NCI-H524 (cell line): ENCODE measurements at places on chromosomes 2 and 18.

DNA sequence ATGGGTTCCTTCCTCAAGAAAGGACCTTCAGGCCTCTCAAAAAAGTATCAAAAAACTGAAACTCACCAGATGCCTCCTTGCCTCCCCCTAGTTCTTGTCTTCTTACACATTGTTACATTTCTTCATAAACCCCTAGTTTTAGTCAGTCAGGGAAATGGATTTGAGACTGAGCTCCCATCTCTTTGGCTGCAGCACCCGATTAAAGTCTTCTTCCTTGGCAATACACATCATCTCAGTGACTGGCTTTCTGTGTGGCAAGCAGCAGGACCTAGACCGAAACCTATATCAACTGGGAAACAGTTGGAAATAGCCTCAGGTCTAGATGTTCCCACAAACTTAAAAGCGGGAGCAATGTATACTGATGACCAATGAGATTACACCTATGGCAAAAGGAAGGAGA, 512.2 kb upstream of the PKDCC start:
- no peak for DNase-seq

GRCh38 chr2:26904839-26905238, 56.9 kb downstream of the DPYSL5 start:
- DNase-seq, result no peak

DNA sequence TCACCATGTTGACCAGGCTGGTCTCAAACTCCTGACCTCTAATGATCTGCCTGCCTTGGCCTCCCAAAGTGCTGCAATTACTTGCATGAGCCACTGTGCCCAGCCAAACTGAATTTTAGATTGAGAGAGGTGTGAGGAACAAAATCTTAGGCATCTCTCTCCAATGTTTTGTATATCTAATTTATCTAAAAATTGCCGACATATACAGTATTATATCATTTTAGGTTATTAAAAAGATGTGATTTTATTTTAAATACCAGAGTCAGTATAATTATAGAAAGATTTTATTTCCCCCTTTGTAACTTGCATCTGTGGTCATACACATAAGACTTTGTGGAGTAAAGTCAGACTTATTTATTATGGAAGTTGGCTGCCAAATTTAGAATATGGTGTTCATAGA, 10.1 kb downstream of the PMS1 start:
- DNase-seq, result no peak

- DNase-seq, result no peak
These were observed 565.9 kb upstream of the ID2 start for GRCh38 chr2:8115966-8116365.

DNA sequence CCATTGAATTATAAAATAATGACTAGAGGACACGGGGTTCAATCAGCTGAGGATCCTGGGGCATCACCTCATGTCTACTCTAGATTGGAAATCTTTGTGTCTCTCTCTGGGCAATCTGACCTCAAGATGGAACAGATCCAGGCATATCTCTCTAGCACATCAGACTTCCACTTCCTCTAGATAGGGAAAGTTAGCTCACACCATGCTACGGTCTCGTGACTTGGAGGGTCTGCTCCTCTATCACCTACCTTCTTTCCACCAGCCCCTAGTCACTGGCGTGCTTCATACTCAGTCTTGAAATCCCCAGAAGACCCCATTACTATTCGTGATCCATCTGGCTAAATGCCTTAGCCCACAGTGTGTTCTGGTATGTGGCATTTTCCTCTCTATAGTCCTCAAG, 148.8 kb downstream of the ANKRD44 start:
- no peak for DNase-seq

DNA sequence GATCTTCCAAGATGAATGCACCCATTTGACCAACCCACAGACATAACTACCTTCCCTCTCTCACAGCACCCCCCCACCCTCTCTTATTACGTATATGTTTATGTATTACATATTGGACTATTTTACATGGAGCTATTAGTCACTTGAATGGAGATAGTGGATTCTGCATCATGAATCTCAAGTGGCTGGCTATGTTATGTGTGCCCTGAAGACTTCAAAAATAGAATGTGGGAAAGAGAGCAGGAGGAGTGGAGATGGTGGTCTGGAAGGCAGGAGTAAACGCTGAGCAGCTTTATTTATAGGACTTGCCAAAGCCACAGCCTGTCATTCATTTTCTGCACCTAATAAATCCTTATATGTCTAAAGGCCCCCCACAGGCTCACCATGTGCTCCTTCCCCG, 4.9 kb downstream of the ANTXR1 start:
- no peak for DNase-seq

DNA sequence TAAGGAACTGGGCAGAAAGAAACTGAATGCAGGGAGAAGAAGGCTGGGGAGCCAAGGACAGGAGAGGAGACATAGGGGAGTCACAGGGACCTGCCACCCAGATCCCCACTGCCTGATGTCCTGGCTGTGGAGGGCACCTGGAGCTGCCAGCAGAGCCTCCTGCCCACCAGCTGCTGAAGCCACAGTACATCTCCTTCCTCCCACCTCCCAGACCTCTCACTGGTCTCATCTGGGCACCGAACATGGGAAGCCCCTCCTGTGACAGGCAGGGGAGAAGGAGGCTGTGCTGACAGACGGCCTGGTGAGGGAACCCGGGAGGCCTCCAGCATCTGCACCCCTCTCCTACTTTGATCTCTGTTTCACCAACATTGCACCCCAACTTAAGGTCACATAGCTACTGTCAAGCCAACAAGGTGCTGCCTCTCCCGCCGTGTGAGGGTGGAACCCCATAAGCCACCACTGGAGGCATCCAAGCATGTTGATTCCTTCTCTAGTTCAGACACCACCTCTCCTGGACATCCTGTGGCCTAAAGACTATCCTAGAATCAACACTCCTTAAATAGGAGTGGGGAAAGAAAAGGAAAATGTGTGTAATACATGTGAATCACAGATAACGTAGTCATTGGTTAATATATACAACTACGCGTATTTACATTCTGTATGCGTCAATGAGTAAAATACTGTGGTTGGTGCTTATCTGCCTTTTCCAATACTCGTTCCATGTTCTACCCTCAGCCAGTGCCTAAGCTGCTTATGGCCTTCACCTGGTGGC, 3.5 kb upstream of the RNPEPL1 start:
- DNase-seq, result no peak

DNA sequence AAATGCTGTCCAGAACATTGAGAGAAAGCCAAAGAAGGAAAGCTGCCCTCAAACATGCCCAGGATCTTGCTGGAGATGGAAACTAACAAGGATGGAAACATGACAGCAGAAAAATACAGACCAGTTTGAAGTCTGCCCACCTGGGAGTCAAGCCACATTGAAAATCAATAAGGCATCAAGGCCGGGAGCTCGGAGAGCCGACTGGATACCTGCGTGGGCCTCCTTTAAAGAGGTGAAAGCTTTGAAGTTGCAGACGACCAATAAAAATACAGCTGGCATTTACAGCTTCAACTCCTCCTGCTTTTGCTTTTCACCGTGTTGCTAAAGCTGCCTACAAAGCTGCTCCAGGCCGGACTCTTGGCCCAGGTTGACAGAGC, 279.7 kb downstream of the SRBD1 start:
- no peak for DNase-seq

- no peak for DNase-seq
These were observed 74.8 kb downstream of the NPAS2 start for GRCh38 chr2:100894796-100895156.

DNA sequence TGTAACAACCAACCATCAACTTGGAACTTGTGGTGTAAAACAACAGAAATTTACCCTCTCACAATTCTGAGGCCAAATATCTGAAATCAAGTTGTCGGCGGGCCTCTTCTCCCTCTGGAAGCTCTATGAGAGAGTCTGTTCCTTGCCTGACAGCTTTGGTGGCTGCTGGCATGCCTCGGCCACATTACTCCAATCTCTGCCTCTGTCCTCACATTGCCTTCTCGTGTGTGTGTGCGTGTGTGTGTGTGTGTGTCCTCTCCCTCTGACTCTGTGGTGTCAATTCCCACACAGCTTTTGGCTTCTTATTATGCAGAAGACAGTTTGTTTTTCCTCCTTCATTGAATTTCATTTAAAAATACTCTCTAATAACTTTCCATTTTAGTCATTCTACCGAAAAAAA, 50.4 kb downstream of the ZDBF2 start:
- no peak for DNase-seq

DNA sequence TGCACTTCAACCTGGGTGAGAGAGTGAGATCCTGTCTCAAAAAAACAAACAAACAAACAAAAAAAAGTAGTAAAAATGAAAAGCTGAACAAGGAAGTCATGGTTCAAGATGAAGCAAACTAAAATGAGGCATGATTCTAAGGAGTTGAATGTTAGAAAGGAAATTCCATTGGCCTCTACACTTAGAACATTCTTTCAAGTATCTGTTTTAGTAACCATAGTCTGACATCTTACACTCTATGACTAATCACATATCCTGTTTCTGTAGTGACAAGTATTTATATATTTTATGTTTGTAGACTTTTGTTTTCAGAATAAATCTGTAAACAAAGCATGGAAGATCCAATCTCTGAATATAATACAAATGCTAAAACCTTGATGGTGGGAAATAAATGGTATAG, 164.1 kb downstream of the KIAA1328 start:
- DNase-seq, result no peak

GRCh38 chr2:127535918-127536317, 435 bp downstream of the MYO7B start:
- peak; percentile 32 for DNase-seq

GRCh38 chr18:25121442-25121841, 230.5 kb downstream of the ZNF521 start:
- peak; percentile 12 for DNase-seq

GRCh38 chr2:37619230-37619958, 52.0 kb downstream of the CDC42EP3 start:
- DNase-seq, result no peak

GRCh38 chr2:127174136-127174535, 46.0 kb downstream of the CYP27C1 start:
- DNase-seq, result peak; percentile 20

DNA sequence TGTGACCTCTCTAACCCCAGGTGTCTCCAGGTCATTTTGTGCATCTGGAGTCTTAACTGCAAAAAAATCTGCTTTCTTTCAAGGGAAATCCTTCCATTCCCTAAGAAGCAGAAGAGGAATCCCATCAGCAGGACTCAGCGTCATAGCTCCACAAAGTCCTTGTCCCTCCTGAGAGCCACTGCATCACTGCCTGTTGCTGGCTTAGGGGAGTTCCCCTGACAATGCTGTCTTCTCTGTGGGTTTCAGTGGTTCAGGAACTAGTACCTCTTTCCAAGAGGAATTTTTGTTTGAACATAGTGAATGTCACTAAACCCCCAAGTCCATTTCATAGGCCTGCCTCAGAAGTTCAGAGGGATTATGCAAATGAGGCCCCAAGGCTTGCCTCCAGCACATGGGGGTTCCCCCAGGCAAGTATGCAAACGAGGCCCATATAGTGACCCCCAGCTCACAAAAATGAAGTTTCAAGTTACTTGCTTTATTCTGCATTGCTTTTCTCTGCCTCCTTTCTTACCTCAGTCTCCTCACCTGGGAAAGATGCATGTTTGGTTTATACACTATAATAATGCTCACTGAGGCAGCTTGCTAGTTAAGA, 513.9 kb upstream of the MEX3C start:
- no peak for DNase-seq

DNA sequence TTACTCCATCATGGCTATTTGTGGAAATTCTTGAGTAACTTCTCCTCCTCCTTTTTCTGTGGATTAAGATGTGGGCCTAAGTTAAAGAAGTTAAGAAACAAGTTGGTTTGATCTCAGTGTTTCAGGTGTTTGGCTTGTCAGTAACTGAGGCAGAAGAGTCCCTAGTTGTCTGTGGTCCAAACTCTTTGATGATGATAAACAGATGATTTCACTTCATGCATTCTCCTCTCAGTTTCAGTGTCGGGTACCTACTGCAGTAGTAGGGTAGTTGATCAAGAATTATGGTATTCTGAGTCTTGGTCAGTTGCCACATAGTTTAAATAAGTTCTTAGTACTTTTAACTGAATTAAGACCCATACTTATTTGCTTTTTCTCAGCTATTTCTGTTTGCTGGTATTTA, 85.6 kb downstream of the NCOA1 start:
- DNase-seq, result no peak

- peak; percentile 27 for DNase-seq
These were observed 20.0 kb downstream of the TEX44 start for GRCh38 chr2:231612456-231613330.

DNA sequence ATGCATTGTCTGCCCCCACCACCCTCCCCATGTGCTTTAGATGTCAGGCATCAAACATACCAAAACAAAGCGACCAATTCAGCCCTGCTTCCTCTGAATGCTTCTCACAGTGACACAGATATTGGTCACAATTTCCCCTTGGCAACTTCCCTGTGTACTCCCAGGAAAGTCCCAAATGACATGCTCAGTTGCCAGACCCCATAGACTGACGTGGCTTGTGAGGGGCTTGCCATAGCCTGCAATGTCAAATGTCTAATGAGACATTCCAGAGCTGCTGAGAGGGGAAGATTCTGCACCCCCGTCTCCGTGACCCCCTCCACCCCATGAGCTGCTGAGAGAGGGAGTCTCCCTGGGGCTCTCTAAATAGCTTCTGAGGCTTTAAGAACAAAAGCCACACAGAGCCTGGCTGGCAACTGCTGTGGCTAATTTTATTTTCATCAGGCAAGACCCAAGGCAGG, 47.3 kb downstream of the RFTN2 start:
- DNase-seq, result no peak

- DNase-seq, result no peak
These were observed 24.6 kb downstream of the COX7A2L start for GRCh38 chr2:42336361-42336965.

DNA sequence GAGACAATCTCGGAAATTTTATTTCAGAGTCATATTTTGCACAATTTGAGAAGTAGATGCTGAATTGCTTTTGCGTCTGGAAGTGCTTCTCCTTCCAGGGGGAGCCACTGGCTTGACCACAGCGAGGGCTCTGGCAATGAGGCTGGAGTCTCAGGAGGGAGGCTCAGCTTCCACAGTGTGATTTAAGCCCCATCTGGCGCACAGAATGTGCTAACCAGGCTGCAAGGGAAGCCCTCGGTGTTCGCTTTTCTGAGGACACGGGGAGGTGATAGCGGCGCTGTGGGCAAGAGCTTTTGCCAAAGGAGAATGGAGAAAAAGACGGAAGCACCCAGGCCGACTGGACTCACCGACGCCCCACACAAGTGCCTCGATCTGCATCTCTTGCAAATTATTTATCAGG, 52.4 kb downstream of the ADI1 start:
- no peak for DNase-seq

GRCh38 chr2:218927422-218927821, 32.0 kb upstream of the CDK5R2 start:
- no peak for DNase-seq

DNA sequence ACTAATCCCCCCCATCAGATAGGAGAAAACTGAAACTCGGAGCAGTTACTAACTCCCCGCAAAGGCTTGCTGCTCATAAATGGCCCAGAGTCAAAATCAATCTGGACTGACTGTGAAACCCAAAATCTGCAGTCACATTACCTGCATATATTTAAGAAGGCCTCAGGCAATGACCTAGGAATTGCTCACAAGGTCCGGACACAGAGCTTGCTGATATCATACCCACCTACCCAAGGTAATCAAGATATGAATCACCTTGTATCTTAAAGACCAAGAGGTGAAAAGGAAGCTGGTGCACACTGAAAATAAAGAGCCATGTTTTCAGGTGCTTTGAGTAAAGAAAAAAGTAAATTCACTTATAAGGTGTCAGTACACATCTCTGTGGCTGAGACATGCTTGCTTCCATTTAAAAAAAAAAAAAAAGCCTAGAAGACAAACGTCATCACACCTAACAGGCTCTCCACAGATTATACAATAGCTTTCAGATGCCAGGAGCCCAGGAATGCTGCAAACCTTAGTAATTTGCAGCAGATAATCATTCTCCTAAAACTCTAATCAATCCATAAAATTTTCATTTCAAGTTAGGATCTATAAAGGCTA, 195.4 kb downstream of the ZEB2 start:
- no peak for DNase-seq
